Left renal pelvis (tissue), 4 donors: ENCODE measurements at places on chromosomes 12 and 14. TPM values are rescaled to one million over a fixed set of nuclear protein-coding genes. Genes with fewer than 3 reads are reported as not detected.

GRCh38 chr14:61659582-61659981 is 35.7 kb upstream of the HIF1A start:
- no peak for DNase-seq

DNA sequence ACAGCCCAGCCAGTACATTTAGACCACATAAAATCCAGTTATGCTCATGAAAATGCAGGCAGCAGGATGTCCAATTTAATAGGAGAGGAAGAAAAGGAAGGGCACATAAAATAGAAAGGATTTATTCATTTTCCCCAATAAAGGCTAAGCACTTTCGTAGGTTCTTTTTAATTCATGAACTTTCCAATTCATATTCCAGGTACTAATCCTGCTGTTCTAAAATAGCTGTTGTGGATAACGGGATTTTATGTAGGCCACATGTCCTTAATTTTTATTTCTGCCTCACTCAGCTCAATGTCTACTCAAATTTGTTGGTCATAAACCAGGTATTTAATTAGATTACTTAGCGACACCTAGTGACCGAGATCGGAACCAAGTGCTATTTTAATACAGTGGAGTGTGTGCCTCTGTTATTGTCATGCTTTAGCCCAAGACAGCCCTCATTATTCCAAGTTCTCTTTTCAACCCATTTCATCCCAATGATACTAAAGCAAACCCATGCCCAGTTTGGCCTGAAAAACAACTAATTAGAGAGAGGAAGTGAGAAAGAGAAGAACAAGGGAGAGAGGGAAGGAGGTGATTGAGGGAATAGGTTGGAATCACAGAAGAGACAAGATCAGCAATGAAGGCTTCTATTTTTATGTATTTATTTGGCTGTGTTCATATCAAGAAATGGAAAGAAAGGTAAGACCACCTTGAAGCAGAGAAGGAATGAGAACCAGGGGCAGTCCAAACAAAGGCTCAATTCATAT is 45.9 kb upstream of the IFNG-AS1 start:
- DNase-seq: peak; percentile 64

- no peak for DNase-seq
These were observed 114.4 kb downstream of the TBX5 start for GRCh38 chr12:114291389-114292060.

DNA sequence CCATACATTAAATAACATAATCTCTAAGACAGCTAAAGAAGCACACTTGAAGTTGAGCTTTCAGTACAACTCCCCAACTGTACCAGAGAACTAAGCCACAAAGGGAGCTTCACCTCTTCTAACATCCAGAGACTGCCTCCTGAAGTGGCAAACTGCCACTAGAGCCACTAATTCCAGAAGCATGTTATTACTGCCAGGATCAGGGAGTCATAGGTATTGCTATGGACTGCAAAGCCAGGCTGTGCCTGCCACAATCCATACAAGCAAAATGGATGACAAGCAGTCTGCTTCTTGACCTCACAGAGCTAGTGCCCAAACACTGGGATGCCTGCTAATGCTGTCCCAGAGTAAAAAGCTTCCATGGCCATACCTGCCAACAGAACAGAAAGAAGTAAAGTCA is 160.1 kb downstream of the STXBP6 start:
- no peak for DNase-seq

DNA sequence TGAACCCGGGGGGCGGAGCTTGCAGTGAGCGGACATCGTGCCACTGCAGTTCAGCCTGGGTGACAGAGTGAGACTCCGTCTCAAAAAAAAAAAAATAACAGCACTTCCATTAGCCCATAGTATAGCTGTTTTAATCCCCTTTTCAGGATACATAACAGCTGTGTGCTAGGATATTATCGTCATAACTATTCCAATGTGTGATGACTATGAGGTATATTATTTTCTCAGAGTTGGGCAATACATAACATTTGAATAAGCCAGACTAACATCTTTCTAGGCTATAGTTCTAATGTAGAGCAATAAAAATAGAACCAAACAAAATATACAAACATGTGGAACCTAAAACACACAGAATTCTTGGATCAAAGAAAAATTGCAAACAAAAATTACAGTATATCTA is 57.1 kb downstream of the MARK3 start:
- no peak for DNase-seq

GRCh38 chr14:21069388-21070082 is 569 bp upstream of the ARHGEF40 start:
- DNase-seq: no peak

DNA sequence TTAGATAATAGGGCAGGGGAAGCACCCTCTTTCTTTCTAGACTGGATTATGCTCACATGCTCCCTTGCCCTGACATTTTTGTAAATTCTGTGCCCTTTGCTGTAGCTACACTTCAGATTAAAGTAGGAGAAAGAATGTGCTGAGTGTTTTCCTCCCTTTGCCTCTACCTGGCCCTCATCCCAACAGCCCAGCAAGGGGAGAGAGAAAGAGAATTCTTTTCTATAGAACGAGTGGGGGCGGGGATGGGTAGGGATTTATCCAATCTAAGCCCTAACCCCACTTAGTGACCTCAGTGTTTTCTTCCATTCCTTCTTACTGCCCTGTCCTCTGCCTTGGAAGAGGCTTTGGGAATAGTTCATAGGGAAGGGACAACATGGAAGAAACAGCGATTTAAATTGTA is 13.5 kb downstream of the GPR84 start:
- DNase-seq: no peak

DNA sequence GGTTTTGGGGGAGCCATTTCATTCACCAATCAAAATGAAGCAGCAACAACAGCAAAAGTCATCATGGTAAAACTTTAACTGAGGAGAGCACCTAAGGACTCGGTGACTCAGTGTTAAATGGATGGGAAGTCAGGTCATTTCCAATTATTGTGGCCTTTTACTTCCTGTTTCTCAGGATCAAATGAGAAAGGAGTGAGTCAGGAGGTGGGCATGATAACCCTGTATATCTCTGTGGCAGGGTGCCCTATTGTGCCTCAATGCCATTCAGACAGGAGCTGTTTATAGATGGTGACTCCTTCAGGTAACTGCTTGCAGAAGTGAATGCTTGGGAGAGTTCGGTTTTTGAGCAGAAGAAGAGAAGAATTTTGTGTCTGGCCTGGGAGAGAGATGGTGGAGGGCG is 135.5 kb upstream of the CPM start:
- no peak for DNase-seq

DNA sequence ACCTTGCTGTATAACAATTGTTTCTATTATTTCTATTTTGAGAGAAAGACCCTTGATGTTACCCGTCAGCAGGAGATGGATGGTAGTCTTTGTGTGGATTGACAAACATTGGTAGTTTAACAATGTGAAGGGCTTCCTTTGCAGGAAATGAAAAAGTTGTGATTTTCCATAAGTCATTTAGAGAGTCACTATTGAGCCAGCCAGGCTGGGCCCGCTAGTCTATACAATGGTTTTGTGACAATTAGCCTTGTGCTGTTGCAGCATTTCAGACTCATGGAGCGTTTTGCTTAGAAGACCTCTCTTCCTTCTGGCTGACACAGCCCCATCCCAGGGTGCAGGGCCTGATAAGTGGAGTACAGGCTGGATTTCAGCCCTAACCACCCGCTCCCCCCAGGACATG is 18.3 kb upstream of the SLC38A2 start:
- DNase-seq: no peak

DNA sequence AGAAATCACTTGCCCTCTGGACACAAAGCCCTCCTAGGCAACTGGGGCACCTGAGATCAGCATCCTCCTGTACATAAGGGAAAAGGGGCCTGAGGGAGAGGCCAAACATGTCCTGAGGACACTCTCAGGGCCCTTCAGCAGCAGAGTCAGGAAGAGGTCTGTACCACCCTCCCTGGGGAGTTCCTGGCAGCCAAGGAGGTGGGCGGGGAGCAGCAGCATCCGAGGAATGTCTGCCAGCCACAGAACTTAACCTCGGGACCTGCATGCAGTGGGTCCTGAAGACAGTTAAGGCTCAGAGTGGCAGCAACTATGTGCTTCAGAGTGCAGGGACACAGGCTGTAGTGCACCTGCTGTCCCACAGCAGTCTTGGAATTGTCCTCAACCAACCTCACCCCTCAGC is 62.1 kb downstream of the SPTB start:
- no peak for DNase-seq

Gene GLT1D1
- polyA plus RNA-seq: 2.0 TPM

Gene ART4
- polyA plus RNA-seq: 0.07 TPM

Gene PIANP
- polyA plus RNA-seq: 14.0 TPM

Gene VSX2
- not detected for polyA plus RNA-seq

Gene CYP46A1
- polyA plus RNA-seq: 2.2 TPM
